Right lobe of liver (tissue), 6 donors: ENCODE measurements at places on chromosomes 12 and 14. TPM values are rescaled to one million over a fixed set of nuclear protein-coding genes. Genes with fewer than 3 reads are reported as not detected.
A peak's percentile ranks its signal among the peaks of the same experiment; 100 is the strongest.

GRCh38 chr14:95011445-95012006 lies 145.8 kb downstream of the DICER1 start:
- no peak for DNase-seq

DNA sequence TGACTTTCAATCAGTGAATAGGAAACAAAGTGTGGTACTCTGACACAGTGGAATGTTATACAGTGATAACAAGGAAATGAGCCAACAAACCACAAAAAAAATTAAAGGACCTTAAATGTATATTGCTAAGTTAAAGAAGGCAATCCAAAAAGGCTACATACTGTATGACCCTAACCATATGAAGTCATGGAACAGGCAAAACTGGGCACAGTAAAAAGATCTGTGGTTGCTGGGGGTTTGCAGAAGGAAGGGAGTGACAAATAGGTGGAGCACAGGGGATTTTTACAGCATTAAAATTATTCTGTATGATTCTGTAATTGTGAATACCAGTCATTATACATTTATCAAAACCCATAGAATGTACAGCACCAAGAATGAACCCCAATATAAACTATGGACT lies 112.6 kb downstream of the KCNC2 start:
- DNase-seq: no peak

GRCh38 chr12:59041241-59042121 lies 121.2 kb upstream of the LRIG3 start:
- DNase-seq: no peak

DNA sequence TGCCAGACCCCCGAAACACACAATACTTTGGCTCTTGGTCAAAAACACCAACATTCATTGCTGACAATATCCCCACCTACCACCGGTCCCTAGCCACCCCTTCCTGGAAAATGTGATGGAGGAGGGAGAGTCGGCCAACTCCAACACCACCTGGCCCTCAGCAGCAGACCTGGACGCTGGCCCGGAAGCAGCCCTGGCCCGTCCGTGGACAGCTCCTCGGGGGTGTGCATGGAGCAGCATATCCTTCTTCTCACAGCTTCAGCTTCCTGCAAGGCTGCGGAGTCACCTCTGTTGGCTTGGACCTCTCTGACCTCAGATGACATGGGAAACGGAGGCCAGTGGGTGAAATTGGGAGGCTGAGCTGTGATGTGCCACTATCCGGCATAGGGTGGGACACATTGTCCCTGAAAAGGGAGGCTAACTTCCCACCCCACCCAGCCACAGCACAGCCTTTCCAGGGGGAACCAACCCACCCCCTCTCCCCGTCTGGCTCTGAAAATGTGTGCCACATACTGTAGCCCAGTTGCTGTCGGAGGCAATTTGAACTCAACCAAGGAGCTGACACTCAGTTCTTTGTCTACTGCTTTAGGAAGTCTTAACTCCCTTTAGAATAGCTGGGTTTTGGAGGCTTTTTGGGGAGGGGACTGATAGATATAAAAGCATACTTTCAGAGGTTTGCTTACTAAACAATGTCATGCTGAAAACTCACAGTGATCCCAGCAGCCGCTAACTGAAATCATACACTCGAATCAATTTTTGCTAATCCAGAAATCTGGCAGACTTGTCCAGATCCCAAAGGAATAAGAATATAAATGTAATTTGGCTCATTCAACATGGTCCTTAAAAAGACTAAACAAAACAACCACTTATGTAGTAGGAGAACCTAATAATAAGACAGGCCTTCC lies 43.1 kb upstream of the LTA4H start:
- DNase-seq: peak; percentile 60

GRCh38 chr12:99455350-99456035 lies 192.1 kb upstream of the GARIN6 start:
- no peak for DNase-seq

- no peak for DNase-seq
Measured at GRCh38 chr12:104506676-104507401, 50.1 kb downstream of the CHST11 start.

CLEC4A gene
- total RNA-seq: 0.25 TPM

CEBPE gene
- total RNA-seq: not detected
